ENCODE measurements at places on chromosomes 2 and 18.

DNA sequence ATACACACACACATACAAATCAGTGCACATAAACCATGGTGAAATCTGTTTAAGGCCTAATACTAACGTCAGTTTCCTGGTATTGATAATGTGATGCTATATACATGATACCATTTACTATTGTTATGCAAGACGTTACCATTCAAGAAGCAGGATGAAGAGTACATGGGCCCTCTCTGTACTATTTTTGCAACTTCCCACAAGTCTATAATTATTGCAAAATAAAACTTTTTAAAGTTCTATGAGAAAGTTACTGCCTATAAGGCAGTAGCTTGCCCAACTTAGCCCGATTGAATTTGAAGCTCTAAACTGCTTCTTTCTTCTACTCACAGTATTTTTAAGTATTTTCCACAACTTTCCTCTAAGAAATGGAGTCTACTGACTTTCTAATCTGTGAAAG, 74.0 kb downstream of the BCL2 start:
- no peak for DNase-seq

DNA sequence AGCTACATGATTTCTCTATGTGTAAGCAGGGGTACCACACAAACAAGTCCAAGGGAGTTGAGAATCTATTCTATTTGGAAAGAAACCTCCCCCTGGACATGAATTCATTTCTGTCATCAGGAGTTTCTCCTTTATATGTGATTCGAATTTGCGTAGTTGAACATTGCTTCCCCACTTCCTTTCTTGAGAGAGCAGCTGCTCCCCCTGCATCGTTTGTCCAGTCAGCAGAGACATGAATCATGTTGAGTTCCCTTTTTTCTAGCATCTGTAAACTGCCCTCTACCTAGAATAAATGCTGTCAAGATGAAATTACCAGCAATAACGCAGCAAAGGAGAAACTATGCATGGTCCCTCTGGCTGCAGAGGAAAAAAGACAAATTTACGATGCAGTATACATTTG, 73.8 kb downstream of the KIF5C start:
- DNase-seq = no peak

- DNase-seq = no peak
Measured at GRCh38 chr18:23669804-23670405, 7.2 kb upstream of the ANKRD29 start.

GRCh38 chr18:57353940-57354461, 1.6 kb downstream of the ST8SIA3 start:
- DNase-seq = no peak

GRCh38 chr2:133579274-133579673, 11.0 kb upstream of the NCKAP5 start:
- DNase-seq = no peak

GRCh38 chr2:70978341-70979179, at the start of gene ANKRD53:
TSS of gene ANKRD53 (plus strand) at chr2:70978630. CDS start at chr2:70978646, 16 bp downstream.
- no peak for DNase-seq

DNA sequence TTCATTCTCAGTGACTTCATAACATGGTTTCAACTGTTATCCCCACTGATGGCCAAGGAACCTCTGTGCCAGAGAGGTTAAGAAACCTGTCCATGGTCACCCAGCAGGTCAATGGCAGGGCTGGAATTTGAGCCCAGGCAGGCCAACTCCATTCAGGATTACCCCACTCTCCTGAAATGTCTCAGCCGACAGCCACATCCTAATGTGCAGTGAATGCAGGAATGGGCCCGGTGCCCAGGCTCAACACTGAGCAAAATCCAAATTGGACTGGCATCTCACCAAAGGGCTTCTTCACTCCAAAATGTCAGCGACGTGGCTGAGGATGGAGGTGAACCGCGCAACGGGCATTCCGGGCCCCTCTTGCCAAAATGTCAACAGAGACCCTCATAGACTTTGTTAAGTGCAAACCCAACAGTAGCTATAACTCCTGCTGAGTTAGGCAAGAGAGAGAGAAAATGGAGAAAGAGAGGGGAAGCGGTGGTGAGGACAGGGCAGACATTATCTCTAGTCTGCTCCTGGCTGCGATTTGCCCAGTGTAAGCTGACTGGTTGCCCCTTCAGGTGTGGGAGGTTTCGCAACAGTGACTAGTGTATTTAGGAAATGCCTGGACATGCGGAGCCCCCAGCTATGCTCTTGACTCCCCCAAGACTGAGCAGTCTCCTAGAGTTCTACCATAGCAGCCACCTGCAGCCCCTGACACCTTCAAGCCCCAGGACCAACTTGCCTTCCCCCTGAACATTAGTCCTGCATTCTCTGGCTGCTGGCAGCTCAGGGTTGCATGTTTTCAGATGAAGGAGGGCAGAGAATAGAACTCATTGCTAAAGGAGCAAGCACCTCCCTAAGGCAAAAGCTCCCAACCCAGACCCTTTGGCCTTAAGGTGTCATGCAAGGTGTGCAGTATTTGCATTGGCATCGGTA, 167.7 kb downstream of the ANAPC1 start:
- DNase-seq = no peak

DNA sequence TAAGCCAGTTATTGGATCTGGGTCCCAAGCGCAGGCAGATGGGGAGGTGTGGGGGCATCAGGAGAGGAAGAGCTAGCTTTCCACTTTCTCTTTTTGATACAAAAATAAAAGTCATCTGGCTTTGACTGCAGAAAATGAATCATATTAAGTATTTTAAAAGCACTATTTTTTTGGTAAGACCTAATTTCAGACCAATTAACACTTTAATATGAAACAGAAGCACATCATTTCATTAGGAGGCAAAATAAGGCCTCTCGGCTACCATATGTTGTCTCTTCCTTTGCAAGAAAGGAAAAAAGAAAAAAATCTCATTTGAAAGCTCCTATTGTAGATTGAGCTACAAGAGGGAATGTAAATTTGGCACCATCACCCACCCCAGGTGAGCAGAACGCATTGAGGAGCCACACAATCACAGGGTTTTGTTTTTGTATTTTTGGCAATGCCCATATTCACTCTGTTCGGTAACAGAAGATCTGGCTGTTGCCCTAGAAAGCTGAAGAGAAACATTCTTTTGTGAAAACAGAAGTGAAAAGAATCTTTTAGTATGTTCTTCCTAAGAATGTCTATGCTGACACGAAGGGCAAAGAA, 390.7 kb upstream of the ETAA1 start:
- no peak for DNase-seq

DNA sequence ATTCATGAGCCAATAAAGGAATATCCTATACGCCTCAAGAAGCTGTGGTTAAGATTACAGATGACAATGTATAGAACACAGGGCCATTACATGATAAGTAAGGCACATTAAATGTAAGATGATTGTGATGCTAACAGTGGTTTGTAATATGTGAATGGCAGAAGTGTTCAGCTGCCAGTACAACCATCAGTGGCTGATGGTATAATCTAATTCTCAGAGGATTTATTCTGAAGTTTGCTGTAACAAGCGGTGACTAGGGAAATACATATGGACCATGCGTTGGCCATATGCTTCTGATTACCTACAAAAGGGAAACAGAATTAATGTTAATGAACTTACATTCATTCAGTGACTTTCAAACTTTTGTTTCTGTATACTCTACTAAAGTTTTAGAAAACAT, 750.8 kb upstream of the KLHL29 start:
- DNase-seq = no peak
